ENCODE measurements at places on chromosomes 12 and 14.

- no peak for DNase-seq
Observed at GRCh38 chr12:26705851-26706250, 127.1 kb downstream of the ITPR2 start.

GRCh38 chr12:47433876-47434275 is 272.0 kb downstream of the RPAP3 start:
- no peak for DNase-seq

- DNase-seq = peak; percentile 71
Observed at GRCh38 chr12:12481631-12482030, 81.0 kb downstream of the DUSP16 start.

GRCh38 chr14:92897922-92898565 is 24.9 kb upstream of the CHGA start:
- peak; percentile 23 for DNase-seq

GRCh38 chr14:84323978-84324377 is 1206.0 kb upstream of the FLRT2 start:
- DNase-seq = no peak

GRCh38 chr12:116677202-116677661 is 60.6 kb downstream of the SPRING1 start:
- DNase-seq = no peak

GRCh38 chr12:32051511-32052211 is 55.0 kb upstream of the BICD1 start:
- DNase-seq = no peak

DNA sequence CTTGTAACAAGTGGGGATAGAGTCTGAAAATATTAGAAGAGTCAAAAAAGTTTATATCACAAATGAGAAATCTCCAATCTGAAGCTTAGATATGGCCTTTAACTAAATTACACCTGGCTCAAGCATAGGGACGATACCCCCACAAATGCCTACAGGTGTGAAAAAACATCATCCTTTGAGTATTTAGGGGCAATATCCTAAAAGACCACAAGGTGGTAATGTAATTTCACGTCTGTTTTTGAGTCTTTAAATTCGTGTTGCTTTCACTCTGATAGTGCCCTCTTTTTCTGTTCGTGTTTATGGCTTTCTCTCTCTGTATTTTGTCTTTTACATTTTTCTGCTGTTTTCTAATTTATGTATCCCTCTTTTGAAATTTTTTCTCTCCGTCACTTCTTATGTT is 84.3 kb downstream of the ETNK1 start:
- DNase-seq = no peak

DNA sequence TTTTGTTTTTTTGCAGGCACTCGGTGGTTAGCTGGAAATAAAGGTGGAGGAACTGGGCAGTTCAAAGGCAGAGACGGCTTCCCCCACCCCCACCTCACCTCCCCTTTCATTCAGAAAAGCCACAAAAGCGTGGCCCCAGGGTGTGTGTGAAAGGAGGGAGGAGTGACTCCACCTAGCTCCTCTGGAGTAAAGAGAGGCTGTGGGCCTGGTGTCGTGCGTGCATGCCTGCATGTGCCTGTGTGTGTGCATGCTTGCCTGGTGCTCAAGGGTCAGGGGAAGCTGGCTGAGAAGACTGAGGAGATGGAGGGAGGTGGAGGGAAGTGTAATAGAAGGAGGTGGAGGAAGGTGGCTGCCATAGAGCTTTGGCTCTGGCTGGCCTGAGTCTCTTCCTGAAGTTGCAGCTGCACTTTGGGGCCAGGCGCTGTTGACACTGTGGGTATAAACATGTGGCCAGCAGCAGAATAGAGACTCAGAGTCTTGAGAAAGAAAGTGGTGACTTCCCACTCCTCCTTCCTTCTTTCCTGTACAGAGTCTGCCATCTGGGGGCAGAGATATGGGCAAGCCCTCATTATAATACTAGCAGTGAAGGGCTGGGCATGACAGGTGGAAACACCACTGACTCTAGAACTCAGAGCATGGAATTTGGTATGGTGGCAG is 36.9 kb upstream of the SINHCAF start:
- peak; percentile 21 for DNase-seq

DNA sequence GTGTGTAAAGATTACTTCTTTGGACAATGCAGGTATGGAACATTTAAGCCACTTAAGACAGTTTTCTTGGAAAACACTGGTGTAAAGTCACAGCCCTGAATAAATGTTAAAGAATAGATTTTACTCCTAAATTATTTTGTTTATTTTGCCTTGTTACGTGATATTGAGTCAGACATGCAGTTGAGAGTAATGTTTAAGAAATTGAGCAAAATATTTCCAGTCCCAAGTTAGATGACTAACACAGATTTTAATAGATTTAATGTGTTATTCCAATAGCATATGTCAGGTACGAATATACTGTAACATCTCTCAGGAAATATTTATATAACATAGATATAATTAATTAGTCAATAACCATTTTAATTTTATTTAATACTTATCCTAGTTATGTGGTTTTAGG is 1361.7 kb downstream of the FSCB start:
- DNase-seq = no peak

GRCh38 chr12:54147186-54147585 is 41.6 kb downstream of the SMUG1 start:
- DNase-seq = no peak

- DNase-seq = no peak
Observed at GRCh38 chr12:111578971-111579340, 20.2 kb downstream of the ATXN2 start.

DNA sequence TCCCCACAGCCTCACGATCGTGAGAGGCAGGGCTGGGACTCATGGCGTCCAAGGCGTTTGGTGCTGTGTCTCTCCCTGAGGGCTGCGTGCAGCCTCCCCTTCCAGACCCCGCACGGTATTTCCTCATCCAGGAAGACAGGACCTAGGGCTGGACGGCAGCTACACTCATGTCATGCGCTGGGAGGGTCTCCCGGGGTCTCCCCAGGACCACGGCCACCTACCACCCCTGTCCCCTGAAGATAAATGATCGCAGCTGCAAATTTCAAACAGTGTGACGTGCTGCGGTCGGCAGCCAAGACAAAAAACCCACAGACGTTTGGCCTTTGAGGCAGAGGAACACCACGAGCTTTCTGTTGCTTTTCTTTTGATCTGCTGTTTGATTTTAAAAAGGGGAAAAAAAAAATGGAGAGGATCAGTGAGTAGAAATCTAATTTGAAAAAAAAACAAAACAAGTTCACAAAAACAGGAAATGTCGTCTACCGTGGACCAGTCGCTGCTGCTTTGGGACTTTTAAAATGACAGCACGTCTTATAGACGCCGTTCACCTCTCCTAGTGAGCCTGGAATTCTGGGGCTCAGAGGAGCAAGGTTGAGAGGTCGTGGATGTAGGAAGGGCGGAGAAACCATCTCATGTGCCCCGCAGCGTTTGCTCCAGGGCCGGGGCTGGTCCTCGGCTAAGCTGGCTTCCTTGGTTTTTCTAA is 237.6 kb downstream of the SLC41A2 start:
- DNase-seq = peak; percentile 84

DNA sequence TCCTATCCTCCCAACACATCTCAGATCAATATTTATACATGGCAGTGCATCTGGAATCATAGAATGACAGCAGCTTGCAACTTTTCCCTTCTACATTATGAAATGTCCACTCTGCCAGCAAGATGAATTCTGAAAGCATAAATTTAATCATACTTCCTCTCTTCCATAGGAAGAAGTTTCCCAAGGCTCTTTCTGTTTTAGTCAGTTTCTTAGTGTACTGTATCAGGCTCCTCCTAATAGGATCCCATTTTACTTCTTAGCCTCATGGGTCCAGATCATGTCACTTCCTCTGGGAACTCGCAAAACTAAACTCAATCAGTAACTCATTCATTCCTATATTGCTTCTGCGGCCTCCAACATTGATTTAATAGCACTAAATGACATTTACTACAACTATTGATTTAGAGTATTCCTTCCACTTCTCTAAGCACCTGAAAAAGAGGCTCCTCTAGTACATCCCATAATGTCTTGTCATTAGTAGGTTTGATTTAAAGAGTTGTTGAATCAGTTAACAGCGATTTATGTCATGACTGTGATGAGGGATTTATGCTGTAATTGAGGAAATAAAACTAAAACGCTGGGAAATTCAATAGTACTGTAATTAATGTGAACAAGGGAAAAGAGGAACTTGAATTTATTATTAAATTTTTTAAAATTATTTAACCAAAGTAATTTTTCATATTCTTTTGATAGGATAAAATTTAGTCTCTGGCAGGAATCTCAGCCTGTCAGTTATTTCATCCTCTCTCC is 4.0 kb downstream of the CLEC1A start:
- DNase-seq = peak; percentile 5

DNA sequence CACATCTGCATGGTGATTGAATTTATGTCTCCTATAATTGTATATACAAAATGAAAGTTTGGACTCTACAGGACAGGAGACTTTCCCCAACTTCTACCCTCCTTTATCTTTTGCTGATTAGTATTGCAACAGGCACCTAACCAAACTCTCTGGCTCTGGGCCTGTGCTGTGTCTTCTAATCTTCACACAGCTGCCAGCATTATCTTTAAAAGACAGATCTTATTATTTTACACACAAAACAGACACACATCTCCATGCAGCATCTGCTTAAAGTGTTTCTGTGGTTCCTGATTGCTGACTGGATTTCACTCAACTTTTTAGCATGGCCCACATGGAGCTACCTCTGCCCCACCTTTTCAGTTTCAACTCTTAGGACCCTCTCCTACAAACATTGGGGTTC is 154.9 kb upstream of the PELI2 start:
- DNase-seq = no peak

GRCh38 chr12:57193706-57194245 is 22.8 kb upstream of the NXPH4 start:
- DNase-seq = no peak

- DNase-seq = peak; percentile 37
Observed at GRCh38 chr12:3931206-3931605, 58.0 kb upstream of the PARP11 start.
